MCF 10A (cell line): ENCODE measurements at places on chromosomes 2 and 18.

- peak; percentile 93 for DNase-seq
- H3K27me3 ChIP-seq = no peaks in the 10 kb centered on the region
- H3K36me3 ChIP-seq = no peaks in the 10 kb centered on the region
- H3K4me1 ChIP-seq = peaks cover 13% of the 10 kb centered on the region
Measured at GRCh38 chr2:180359522-180360282, 352.6 kb upstream of the CWC22 start.

GRCh38 chr18:47758000-47758399, 172.5 kb downstream of the SMAD2 start:
- H3K27ac ChIP-seq = no peak overlapping the region
- no peaks in the 10 kb centered on the region for H3K36me3 ChIP-seq
- H3K4me3 ChIP-seq = no peak overlapping the region
- no peak for DNase-seq

GRCh38 chr2:56287508-56287907, 103.7 kb downstream of the CCDC85A start:
- no peak overlapping the region for H3K4me3 ChIP-seq
- no peaks in the 10 kb centered on the region for H3K36me3 ChIP-seq
- no peak overlapping the region for H3K27ac ChIP-seq
- DNase-seq = no peak
- peaks cover 9% of the 10 kb centered on the region for H3K4me1 ChIP-seq

DNA sequence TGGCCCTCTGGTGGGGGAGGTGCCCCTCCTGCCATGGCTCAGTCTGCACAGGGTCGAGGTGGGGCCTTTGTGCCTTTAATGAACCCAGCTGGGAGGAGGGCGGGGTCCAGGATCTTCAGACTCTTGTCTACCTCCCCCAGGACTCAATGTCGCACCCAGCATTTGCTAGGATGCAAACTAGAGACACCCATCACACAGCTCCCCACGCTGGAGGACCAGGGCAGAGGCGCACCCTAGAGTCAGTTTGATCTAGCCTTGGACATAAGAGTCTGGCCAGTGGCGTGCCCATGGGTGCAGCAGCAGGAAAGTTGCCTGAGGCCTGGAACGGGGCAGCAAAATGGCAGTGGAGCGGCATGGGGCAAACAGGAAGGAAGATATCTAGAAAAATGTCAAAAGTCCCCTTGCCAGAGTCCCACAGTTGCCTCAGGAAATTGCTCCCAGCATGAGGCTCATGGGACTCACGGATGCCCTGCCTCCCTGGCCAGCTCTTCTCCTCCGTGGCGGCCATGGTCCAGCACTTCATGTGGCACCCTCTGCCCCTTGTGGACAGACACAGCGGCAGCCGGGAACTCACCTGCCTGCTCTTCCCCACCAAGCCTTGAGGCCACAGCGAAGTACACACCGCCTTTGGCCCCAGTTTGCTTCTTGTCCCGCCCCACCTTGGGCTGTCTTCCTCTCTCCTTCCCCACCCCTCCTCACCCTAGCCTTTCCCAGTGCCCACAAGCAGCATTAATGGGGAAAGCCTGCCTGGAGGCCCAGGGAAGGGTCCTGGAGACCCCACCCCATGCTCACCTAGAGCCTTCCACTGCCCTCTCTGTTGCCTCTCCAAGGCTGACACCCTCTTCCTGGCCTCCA, 17.7 kb downstream of the SH2D6 start:
- no peak for DNase-seq
- H3K27me3 ChIP-seq = no peaks in the 10 kb centered on the region
- H3K4me3 ChIP-seq = no peak overlapping the region
- peak overlapping the region; percentile 77 for H3K27ac ChIP-seq
- peaks cover 31% of the 10 kb centered on the region for H3K4me1 ChIP-seq

DNA sequence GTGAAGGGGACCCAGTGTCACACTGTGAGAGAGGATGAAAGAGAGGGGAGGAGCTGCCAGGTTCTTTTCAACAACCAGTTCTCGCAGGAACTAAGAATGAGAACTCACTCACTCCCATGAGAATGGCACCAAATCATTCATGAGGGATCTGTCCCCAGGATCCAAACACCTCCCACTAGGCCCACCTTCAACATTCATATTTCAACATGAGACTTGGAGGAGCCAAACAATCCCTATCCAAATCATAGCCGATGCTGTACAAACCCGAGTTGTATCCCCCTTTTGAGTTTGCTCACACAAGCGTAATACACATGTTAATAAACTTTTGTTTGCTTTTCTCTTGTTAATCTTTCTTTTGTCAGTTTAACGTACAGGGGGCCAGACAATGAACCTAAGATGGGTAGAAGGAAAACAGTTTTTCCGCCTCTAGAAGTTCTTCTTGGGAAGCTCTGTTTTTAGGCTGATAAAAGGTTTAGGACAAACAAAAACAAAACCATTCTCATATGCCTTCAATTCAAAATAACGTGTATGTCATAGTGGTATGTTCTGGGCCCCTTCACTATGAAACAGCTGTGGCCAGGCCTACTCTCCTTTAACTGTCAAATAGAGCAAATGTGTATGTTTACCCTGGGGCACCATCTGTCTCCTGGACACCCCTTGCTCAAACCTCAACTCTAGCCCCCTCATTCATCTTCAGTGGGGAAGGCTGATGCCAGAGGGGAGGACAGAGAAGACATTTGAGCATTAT, 9.1 kb upstream of the TMEM37 start:
- H3K27me3 ChIP-seq = no peaks in the 10 kb centered on the region
- H3K27ac ChIP-seq = no peak overlapping the region
- no peak for DNase-seq

GRCh38 chr2:134443814-134444480, 190.1 kb downstream of the MGAT5 start:
- H3K4me1 ChIP-seq = no peaks in the 10 kb centered on the region
- H3K27me3 ChIP-seq = no peaks in the 10 kb centered on the region
- H3K4me3 ChIP-seq = no peak overlapping the region
- peaks cover 19% of the 10 kb centered on the region for H3K36me3 ChIP-seq

GRCh38 chr2:4762951-4763376, 929.2 kb upstream of the SOX11 start:
- H3K27ac ChIP-seq = peak overlapping the region; percentile 63
- H3K4me3 ChIP-seq = no peak overlapping the region
- no peaks in the 10 kb centered on the region for H3K36me3 ChIP-seq
- H3K27me3 ChIP-seq = no peaks in the 10 kb centered on the region

DNA sequence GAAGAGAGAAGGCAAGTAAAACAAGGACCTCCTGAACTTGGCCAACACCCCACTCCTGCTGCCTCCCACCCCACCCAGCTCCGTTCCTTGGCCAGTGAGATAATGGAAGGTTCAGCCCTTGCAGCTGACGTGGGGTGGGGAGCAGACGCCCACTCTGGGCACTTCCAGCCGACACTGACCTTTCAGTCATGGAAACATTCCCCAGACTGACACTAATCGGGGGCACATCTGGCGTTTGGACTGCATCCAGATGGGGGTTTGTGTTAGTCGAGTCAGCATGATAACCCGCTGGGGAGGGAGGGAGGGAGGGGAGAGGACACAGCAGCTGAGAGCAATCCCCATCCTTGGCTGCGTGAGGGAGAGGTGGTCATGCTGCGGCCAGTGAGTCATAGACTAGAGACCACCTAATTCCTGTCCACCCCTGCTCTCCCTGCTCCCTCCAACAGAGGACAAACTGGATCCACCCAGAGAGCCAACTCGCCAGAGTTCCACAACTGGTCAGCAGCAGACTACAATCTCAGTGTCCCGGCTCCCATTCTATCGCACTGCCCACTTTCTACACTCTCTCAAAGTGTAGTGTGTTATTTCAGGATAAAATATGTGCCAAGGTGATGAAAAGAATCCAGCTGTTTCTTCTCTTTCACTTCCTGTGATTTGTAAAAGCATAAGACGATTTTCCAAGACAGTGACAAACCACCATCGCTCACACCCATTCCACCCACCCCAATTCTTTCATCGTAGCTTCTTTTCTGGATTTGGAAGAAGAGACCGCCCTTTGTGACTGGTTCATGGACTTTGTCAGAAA, 115.4 kb upstream of the PKDCC start:
- H3K4me3 ChIP-seq = no peak overlapping the region
- no peak overlapping the region for H3K27ac ChIP-seq
- peaks cover 38% of the 10 kb centered on the region for H3K4me1 ChIP-seq
- no peaks in the 10 kb centered on the region for H3K36me3 ChIP-seq
- no peak for DNase-seq

DNA sequence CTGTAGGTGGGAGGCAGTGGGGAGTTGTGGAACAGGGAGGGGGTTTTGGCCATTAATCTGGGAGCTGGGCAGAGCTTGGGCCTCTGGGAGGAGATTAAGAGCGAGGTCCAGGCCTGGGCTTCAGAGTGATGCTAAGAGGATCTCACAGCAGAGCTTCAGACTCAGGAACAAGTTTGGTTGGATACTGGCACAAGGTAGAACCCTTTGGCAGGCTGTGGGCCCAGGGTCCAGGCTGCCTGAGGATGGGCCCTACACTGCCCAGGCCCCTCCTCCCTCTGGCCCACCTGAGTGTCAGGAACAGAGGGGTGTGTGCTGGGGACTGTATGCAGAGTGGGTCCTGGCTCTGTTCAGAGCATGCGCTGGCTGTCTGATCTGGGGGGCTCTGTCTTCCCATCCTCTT, 334.9 kb downstream of the CYP26B1 start:
- H3K27me3 ChIP-seq = peaks cover 36% of the 10 kb centered on the region
- no peaks in the 10 kb centered on the region for H3K36me3 ChIP-seq
- DNase-seq = no peak
- no peaks in the 10 kb centered on the region for H3K4me1 ChIP-seq
- no peak overlapping the region for H3K27ac ChIP-seq
- no peak overlapping the region for H3K4me3 ChIP-seq

GRCh38 chr18:37783771-37784170, 218.2 kb upstream of the CELF4 start:
- no peaks in the 10 kb centered on the region for H3K36me3 ChIP-seq
